ENCODE measurements at places on chromosomes 3 and 15.
A peak's percentile ranks its signal among the peaks of the same experiment; 100 is the strongest.

GRCh38 chr3:106850437-106850836 lies 526.8 kb upstream of the CCDC54 start:
- DNase-seq = no peak

- peak; percentile 28 for DNase-seq
These were observed 63.9 kb downstream of the CHAC1 start for GRCh38 chr15:41017066-41017735.

GRCh38 chr3:184160456-184160855 lies 5.3 kb downstream of the DVL3 start:
- DNase-seq = no peak

DNA sequence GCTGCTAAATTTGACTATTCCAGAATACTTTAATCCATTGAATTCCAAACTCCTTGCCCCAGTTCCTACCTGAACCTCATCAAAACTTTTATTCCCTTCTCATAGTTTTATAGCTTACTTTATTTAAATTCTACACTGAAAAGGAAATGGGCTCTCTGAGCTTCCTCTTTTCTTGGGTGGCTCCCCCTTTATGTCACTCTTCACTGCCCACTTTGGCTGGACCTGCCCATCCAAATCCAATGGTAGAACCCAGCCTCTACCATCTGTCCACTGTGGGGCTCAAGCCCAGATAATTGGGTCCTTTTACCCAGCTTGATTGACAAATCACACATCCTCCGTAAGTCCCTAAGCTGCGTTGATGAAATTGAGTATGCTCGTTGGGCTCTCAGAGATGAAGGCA lies 216.5 kb downstream of the BBX start:
- peak; percentile 30 for DNase-seq

GRCh38 chr15:77224352-77224751 lies 153.4 kb upstream of the TSPAN3 start:
- DNase-seq = peak; percentile 34

DNA sequence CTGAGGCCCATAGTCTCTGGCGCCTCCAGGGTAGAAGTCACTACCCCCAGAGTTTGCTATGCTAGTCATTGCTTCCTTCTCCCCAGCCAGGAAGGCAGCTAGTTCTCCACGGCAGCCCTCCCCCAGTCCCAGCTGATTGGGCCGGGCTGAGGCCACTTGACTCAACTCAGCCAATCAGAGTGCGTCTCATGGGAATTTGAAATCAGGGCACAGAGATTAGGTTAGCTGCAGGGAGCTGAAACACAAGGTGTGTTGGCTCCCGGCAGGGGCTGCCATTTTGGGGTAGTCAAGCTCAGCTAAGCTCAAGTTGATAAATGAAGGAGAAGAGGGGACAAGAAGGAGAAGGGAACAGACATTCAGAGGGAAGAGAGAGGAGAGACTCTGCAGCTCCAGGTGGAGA lies 32.8 kb downstream of the LINGO1 start:
- peak; percentile 53 for DNase-seq

- DNase-seq = no peak
These were observed 4.1 kb downstream of the LOXL1 start for GRCh38 chr15:73930371-73930770.

DNA sequence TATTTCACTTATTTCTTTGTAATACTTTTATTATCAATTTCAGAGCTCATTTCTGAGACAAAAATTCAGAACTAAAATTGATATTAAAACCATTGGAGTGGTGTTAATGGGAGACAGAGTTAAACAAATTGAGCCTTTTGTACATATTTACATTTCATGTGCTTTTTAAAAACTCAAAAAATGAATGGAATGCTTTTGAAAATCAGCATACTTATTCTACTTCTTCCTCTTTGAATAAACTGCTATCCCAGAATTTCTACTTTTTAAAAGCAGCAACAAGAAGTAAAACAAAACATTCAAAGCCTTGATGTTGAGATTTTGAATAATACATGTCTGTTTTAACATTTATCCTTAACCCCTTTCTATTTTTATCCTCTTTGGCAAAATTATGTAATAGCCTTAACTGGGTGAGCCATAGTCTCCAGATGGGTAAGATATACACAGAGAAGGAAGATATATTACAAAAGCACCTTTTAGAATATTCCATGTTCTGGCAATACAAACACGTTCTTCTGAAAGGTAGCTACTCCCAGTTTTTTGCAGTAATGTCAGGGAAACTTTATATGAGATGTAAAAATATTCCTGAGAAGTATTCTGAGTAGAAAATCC lies 123.6 kb downstream of the MBNL1 start:
- DNase-seq = no peak

GRCh38 chr15:100762289-100762688 lies 117.3 kb upstream of the ALDH1A3 start:
- no peak for DNase-seq

- DNase-seq = no peak
These were observed 5.2 kb upstream of the PRKCD start for GRCh38 chr3:53155760-53156159.

DNA sequence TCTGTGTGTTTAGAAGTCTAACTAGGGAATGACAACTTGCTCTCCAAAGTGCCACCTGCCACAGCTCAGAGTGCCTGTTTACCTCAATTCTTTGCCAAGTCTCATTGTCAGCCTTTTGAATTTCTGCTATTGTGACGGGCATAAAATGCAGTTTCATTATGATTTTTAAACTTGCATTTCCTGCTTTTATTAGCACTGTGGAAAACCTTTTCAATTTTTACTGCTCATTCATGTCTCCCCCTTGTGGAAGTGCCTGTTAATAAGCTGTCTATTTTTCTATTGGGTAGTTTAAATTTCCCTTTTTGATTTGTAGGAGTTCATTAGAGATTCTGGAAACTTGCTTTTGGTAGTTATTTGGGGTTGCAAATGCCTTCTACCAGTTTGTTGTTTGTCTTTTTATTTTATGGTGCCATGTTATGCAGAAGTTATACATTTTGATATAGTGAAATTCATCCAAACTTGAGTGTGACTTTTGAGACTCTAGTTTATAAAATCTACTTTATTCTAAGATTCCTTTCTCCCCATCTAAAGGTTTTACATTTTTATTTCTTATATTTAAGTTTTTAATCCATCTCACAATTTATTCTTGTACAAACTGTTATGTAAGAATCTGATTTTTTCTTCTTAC lies 53.9 kb upstream of the FRMD4B start:
- DNase-seq = peak; percentile 72

- DNase-seq = peak; percentile 84
These were observed 3.1 kb upstream of the DLL4 start for GRCh38 chr15:40925863-40926658.

DNA sequence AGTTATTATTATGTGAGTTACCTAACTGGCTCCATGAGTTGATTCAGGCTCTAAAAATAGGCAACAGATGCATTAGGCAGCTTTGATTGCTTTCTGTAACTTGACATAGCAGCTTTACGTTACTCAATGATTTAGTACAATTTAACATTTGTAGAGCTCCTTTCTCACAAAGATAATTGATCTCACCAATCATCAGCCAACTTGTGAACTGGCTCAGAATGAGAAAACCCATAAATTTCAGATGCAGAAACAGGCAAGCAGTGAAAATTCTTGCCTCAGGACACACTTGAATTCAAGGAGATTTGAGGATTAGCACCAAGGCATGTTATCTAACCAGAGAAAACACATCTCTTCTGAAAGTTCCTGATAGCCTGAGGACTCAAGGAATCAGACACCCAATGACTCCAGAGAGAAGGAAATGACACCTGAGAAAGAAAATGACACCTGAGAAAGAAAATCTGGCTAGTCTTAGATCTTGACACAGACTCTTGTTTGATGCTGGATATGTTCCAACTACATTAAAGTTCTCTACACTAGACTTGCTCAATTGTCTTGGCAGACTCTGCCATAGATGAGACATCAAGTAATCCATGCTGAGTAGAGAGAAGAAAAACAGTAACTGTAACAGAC lies 315.1 kb upstream of the CBLB start:
- no peak for DNase-seq

GRCh38 chr3:143443851-143444331 lies 324.3 kb downstream of the CHST2 start:
- peak; percentile 90 for DNase-seq

DNA sequence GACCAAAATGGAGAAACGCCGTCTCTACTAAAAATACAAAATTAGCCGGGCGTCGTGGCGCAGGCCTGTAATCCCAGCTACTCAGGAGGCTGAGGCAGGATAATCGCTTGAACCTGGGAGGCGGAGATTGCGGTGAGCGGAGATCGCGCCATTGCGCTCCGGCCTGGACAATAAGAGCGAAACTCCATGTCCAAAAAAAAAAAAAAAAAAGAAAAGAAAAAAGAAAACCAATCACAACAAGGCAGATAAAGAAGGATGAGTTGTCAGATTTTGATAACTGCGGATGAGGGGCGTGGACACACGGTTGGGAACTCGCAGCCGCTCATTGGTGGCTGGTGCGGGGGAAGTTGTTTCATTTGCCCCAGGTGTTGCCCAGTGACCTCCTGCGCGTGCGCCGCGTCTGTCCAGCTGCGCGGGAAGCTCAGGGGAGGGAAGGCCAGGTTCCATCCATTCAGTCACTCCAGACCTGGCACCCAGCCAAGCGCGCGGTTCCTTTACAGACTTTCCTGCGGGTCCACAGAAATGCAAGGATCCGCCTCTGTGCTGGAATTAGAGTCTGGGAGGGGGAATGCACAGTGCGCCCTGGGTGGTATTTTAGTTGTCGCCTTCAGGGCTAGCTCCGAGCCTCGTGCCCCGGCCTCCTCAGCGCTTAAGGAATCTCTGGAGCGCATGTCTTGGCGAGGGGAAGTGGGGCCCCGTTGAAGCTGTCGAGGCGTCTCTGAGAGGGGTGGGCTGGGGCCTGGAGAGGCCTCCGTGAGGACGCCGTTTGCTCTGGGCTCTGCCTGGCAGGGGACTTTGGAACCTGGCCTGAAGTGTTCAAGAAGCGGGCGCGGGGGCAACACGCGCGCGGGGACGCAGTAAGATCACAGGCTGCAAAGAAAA lies 708 bp upstream of the GCHFR start:
- DNase-seq = peak; percentile 66

DNA sequence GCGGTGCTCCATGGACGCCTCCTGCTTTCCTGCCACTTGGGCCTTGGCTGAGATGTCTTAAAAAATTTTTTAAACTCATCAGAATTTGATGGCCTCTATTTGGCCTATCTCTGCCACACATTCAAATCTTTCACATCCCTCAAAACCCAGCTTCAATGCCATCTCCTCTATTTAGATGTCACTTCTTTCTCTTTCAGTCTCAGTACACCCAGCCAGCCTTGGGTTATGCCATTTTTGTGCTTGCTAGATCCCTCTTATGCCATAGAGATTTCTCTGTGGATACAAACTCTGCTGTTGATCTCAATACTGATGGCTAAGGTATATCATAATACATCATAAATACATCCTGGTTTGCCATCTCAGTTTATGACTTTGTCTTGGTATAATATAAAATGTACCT lies 222.3 kb upstream of the TPRG1 start:
- no peak for DNase-seq

DNA sequence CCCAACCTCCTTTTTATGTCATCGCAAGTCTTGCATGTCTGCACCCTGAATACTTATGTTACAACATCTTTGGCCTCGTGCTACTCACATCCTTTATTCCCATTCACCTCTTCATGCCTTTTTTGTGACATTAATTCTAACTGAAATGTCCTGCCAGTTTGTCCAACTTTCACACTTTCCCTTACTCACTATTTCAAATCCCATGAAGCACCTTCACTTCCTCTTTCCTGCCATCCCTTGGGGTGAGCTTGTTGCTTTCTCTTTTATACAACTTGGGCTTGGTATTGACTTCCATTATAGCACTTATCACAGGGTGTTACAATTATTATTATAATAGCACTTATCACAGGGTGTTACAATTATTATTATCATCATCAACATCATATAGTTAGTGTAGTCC lies 496.3 kb downstream of the NLGN1 start:
- DNase-seq = no peak

DNA sequence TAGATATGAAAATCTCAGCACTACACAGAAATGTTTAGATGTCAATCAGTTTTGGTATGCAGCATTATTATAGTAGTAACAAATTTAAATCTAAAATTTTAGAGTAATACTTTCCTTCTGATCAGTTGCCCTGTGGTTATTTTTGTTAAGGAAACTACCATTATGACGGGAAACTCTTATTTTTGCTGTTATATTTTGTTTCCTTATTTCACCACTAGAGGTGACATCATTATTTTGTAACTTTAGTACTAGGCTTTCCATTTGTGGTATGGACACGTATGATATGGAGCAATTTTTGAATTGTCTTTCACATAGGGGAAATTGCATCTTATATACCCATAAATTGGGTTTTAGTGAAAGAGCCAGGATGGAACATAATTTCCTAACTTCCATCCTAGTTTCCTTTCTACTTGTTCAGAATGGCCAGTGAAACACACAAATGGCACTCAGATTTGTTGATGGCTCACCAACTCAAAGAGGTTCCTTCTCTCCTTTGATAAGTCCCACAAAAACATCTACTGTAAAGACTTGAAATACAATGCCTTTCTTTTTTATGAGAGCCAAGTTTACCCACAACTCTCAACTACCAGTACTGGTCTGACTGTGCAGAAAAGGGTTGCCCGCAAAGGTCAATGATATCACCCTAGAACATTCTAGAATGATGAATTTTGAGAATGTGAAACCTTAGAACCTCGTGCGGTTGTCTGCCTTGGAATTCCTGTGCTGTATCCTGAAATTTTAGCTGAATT lies 19.4 kb upstream of the PPP4R2 start:
- DNase-seq = peak; percentile 61

DNA sequence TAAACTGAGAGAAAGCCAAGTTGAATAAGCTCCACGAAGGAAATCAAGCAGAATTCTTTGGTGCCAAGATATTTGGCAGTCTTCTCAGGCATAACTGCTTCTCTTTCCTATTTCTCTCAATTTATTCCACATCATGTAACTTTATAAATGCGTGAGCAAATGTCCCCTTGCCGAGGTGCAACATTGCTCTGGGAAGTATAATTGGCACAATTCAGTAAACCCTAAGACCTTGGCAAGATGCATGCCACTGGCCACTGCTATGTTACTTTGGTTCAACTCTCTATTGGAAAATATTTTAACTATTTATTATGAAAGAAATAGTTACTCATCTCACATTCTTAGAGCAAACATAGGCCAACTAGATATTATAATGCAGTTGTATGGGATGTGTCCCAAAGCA lies 170.2 kb downstream of the SUCNR1 start:
- DNase-seq = no peak

DNA sequence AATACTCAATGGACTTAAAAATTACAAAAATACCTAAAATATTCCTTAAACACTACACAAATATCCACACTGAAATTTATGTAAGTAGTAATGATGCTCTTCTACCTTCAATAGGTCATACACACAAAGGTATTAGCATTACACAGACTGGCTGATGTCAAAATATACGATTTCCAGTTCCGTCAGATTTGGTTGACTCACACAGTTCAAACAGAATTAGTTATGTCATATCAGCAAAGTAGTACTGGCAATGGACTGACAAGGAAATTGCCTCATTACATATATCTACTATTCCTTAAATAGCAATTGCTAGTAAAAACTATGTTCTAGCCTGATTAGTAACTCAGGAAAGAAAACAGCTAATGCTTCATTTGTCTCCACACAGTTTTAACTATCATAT lies 70.8 kb downstream of the ADAM10 start:
- DNase-seq = no peak

GRCh38 chr3:171833789-171834460 lies 9.2 kb upstream of the TMEM212 start:
- peak; percentile 72 for DNase-seq

GRCh38 chr3:117102426-117102825 lies 392.8 kb downstream of the TUSC7 start:
- DNase-seq = no peak

GRCh38 chr15:88255087-88255483 lies 1.5 kb downstream of the NTRK3 start:
- no peak for DNase-seq

- DNase-seq = no peak
These were observed 200.5 kb downstream of the CLSTN2 start for GRCh38 chr3:140135461-140135860.
